Cortex of kidney (tissue), 1 donor: ENCODE measurements at places on chromosomes 5 and 9.

GRCh38 chr5:102154291-102154690 lies 141.8 kb downstream of the SLCO4C1 start:
- no peak for DNase-seq

DNA sequence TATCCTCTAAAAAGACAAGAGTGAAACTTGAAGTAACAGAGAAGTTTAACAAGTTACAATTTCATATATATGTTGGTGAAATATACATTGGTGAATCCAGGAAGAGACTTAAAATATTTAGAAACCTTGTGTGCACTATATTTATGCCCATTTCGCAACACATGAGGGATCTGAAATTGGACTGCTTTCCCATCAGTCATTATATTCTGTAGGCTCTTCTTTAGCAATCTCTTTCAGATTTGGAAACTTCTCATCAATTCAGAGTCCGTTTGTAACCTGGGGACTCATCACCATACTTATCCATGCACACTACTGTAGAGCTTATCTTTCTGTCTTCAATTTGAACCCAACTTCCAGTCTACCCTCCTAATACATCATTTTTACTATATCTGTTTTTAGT lies 2.1 kb downstream of the ITGA1 start:
- no peak for DNase-seq

DNA sequence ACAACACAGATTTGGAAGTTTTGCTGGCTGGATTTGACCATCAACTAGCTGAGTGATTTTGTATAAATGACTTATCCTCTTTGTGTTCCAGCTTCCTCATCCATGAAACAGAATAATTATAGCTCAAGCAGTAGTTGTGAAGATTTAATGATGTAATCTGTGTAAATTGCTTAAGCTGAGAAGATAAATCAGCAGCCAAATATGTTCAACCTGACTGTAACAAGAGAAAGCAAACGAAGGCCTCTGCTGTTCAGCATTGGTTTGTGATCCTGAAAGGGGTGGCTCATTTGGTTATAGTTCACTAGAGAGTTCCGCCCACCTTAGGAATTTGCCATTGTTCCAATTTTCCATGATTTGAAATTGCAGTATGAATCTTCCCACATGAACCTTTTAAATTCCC lies 75.7 kb upstream of the CCDC112 start:
- DNase-seq: no peak

DNA sequence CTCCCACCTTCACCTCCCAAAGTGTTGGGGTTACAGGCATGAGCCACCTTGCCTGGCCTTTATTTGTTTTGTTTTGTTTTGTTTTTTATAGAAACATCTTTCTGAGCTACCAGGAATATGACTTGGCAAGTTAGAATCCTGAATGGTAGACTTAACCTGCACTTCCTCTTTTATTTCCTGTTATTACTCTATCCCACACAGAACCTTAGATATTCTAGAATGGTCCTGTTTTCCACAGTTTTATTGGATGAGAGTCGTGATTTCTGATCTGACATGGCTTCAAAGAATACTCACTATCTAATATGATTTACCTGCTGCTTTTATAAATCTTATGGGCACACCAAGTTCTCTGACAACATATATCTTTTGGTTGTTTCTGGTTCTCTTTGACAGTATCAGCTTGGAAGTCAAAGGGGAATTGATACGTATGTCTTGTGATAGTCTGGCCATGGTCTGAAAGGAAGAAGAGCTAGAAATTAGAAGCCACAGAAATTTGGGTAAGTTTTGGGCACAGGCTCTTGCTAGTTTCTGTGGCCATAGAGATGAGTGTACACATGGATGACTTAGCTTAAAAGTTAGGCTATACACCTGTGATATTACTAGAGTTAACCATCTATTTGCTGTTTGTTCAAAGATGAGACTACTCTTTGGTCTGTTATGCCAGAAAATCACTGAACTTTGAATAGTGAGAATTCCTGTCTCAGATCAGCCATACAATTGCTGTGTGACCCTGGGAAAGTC lies 4.7 kb upstream of the PANK3 start:
- no peak for DNase-seq

DNA sequence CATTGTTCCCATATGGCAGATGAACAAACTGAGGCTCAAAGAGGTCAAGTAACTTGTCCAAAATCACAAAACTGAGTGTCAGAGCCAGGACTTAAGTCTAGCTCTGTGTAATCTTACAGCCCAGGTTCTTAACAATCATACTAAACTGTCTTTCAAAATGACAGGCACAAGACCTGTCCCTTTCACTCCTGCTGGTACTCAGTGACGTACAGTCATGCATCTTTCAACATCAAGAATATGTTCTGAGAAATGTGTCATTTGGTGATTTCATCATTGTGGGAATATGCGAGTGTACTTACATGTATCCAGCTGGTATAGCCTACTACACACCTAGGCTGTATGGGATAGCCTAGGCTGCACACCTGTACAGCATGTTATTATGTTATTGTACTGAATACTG lies 646.8 kb upstream of the WWC1 start:
- DNase-seq: no peak

DNA sequence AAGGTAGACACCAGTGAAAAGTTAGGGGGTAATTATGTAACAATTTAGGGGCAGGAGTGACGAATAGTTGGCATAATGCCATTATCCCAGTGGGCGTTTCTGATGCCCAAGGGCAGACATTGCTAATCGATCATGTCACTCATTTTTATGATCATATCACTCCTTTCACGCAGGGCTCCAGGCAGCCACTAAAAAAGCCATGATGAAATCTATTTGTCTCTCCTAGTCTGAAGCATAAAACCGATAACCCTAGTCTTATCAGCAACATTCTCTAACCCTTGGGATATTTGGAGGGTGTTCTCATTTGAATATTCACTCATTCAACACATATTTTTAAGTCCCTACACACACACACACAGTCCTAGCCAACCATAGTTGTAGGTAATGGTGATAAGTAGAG lies 114.9 kb downstream of the NMUR2 start:
- no peak for DNase-seq

DNA sequence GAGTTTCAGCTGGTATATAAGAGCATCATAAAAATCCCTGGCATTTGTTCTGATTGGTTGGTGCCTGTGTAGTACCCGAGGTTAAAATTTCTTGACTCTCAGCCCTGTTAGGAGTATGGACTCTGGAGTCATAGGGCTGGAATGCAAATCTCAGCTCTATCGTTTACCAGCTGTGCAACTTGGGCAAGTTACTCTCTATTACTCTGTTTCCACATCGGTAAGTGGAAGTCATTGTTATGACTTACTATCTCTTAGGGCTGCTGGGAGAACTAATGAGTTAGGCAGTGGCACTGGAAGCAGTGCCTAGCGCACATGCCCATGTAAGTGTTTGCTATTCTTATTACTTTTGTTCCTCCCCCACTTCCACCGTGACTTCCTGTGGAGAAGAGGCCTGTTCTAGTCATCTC lies 141.6 kb downstream of the BOD1 start:
- no peak for DNase-seq

- DNase-seq: no peak
Observed at GRCh38 chr5:80250801-80251200, 5.0 kb downstream of the SERINC5 start.

DNA sequence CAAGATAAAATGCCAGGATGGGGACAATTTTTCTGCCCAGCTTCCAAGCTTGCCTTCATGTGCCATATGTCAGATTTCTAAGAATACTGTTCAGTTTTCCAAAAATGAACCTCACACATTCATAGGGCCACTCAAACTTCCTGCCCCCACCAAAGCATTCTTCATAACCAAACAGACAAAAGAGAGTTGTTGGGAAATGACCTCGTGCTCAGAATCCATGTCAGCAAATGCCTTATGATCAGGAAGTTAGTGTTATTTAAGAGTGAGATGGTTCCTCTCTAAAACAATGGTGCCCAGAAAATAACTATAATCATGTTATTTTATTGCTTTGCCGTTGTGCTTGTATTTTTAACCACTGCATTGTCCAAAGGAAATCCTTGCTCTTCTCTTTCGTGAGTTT lies 208.2 kb downstream of the ZNF608 start:
- DNase-seq: no peak

DNA sequence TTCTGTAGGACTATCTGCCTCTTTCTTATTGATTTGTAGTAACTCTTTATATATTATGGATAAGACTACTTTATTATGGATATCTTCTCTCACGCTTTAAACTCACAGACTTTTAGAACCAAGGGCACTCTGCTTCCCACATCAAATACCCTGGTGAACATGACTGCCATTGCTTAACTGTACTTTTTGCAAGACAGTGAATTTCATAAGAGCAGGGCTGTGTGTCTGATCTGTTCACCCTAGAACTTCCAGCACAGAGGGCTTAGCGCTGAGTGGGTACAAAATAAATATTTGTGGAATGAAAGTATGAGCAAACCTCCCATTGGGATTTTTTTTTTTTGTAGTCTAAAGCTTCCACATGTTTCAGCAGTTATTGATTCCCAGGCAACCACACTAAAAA lies 84.8 kb downstream of the CFAP77 start:
- DNase-seq: no peak

GRCh38 chr5:112869948-112870347 lies 8.9 kb downstream of the SRP19 start:
- DNase-seq: no peak

GRCh38 chr5:142164315-142164714 lies 55.7 kb downstream of the NDFIP1 start:
- DNase-seq: no peak

DNA sequence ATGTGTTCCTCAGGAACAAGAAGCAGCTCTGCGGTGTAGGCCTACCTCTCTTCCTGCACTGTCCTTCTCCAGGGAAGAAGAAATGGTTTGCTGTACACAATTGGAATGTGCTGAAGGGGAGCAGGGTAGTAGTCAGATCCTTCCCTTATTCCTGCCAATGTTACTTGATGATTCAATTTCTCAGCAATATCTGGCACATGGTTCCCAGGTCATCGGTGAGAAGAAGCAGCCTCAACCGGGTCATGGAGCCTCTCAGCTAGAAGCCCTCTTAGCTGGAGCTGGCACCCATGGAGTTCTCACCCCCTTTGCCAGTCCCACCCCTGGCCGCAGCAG lies 36.9 kb downstream of the ACTBL2 start:
- DNase-seq: no peak

GRCh38 chr5:69042500-69042899 lies 51.3 kb upstream of the SLC30A5 start:
- no peak for DNase-seq

- DNase-seq: no peak
Observed at GRCh38 chr9:76162086-76162730, 232.0 kb downstream of the RFK start.

DNA sequence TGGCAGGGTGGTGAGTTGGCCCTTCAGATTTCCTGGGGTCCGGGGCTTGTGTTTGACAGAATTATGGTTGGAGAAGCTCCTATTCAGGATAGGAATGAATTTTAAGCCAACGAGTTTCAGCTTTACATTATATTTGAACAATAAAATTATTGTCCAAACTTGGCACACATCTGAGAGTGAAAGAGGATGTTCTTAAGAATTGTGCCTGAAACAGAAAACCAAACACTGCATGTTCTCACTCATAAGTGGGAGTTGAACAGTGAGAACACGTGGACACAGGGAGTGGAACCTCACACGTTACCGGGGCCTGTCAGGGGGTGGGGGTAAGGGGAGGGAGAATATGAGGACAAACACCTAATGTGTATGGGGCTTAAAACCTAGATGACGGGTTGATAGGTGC lies 111.8 kb upstream of the ACTBL2 start:
- no peak for DNase-seq

- DNase-seq: no peak
Observed at GRCh38 chr5:150648294-150649107, 8.0 kb downstream of the SYNPO start.

- DNase-seq: no peak
Observed at GRCh38 chr9:135616619-135617537, 22.5 kb downstream of the GLT6D1 start.

GRCh38 chr5:61100437-61100836 lies 61.8 kb downstream of the SMIM15 start:
- DNase-seq: no peak

DNA sequence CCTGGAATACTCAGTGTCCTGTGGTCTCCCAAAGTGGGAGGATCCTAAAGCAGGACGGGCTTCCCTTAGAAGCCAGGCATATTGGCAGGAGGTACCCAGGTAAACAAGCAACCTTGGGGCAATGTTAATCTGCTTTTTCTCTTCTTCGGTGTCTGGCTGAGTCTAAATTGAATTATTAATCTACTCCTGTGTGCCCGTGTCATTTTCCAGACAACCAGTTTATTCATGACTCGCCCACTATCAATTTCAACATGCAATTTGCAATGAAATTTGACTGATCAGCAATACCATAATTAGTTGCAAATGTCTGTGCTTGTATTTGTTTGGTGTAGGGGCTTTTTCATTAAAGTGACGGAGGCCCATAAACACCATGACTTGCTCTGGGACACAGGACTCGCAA lies 32.9 kb upstream of the JADE2 start:
- no peak for DNase-seq

DNA sequence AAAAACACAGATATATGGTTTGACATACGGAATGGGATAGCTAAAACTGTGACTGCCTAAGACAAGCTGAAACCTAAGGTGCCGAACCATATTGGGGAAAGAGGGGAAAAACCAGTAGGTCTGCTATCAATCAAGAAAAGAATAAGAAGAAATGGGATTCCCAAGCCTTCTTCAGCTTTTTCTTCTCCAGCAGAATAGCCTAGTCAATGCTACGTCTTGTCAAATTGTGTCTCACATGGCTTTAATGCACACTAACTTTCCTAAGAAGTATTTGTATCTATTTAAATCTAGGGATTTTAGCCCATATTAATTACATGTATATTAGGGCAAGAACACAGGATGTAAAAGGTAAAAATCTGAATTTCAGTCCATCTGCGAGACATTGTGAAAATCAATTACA lies 797 bp upstream of the FBXO38 start:
- DNase-seq: no peak

DNA sequence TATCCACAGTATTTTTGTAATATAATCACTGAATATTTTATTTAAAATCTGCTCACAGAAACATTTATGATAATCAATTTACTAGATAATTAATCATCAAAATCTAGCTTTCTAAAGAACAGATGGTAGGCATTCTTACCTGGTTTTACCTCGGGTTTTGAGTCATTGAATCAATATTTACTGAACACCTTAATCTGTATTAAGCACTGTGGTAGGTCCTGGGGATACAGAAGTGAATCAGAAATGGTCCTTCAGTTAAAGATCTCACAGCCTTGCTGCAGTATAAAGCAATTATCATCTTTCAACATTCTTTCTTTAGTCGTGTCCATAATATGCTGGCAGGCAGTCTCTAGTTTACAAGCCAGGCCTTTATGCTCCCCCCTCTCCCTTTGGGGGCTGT lies 2.0 kb upstream of the MEIKIN start:
- no peak for DNase-seq

DNA sequence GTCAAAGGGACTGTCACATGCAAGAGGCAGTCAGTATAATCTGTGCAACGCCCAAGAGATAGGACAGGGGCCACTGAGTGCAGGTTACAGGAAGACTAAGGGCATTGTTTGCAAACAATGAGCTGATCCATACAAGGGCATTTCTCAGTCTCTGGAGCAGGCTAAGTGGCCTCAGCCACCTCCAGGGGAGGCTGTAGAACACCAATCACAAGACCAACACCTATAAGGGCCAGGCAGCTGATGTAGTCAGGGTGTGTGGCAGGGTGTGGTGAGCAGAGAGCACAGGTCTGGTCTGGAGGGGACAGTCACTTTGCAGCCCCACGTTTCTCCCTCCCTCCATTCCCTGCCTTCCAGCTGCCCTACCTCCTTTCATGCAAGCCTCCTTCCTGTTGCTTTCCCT lies 83.2 kb upstream of the ADRA1B start:
- DNase-seq: no peak
